Omental fat pad (tissue), 4 donors: ENCODE measurements at places on chromosomes 5 and 9. TPM values are rescaled to one million over a fixed set of nuclear protein-coding genes. Genes with fewer than 3 reads are reported as not detected.

- DNase-seq: no peak
Observed at GRCh38 chr5:8844206-8844605, 701.7 kb downstream of the SEMA5A start.

- DNase-seq: no peak
Observed at GRCh38 chr9:36127652-36128244, 8.8 kb upstream of the GLIPR2 start.

DNA sequence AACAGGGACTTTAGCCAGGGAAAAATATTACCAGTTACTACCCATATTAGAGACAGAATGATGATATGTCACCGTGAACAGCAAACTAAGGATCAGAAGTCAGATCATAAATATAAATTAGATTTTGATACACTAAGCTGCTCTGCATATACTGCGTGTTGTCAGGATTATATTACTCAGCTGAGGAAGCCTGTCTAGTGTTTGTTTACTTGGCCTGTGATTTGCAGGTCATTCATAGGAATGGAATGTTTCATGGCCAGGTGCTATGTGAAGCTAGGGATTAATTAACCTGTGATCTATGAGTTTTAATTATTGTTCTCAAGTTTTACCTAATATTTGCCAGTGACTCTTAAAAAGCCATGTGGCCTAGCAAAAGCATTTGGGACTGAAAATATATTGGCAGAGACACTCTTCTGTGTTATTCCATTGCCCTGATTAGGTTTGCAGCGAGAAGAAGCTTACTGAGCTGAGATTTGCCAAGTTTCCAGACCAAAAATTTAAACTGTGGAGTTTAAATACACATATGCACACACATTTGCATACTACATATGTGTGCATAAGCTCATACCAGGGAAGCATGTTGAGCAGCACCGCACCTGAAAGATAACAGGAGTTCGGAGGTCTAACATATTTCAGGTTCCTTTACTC, 496.3 kb upstream of the GRIA1 start:
- DNase-seq: no peak

- DNase-seq: no peak
Observed at GRCh38 chr9:72326641-72327040, 38.4 kb downstream of the ZFAND5 start.

Gene AFF4
- 115 TPM for total RNA-seq

- no peak for DNase-seq
Observed at GRCh38 chr5:72066705-72067107, 40.6 kb upstream of the MAP1B start.

GRCh38 chr5:142821733-142822487, 51.7 kb downstream of the ARHGAP26 start:
- no peak for DNase-seq

DNA sequence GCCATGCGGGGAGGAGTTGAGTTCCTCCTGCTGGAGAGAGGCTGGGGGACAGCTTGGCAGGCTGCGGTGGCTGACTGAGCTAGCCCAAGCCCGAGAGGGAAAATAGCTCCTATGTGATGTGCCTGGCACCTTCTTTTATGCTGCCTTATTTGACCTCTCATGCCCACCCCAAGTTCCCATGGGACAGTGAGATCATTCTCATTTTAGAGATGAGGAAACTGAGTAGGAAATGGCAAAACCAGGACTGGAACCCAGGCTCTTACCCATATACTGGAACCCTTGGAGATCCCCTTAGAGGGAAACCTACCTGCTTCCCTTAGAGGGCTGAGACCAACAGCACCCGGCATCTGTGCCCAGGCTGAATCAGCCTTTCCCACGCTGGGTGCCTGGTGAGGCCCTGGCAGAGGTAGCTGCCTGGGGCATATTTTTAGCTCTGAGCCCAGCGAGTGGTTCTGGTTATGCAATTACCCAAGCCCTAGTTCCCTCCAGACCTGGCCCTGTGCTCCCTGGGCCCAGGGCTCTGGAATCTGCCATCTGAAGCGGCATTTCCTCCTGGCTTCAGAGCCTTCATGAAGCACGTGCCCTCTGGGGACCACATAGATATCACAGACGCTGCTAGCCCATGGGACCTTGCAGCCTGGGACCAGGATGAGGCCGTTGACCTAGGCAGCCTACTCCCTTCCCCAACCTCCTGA, 23.6 kb downstream of the COL27A1 start:
- no peak for DNase-seq

DNA sequence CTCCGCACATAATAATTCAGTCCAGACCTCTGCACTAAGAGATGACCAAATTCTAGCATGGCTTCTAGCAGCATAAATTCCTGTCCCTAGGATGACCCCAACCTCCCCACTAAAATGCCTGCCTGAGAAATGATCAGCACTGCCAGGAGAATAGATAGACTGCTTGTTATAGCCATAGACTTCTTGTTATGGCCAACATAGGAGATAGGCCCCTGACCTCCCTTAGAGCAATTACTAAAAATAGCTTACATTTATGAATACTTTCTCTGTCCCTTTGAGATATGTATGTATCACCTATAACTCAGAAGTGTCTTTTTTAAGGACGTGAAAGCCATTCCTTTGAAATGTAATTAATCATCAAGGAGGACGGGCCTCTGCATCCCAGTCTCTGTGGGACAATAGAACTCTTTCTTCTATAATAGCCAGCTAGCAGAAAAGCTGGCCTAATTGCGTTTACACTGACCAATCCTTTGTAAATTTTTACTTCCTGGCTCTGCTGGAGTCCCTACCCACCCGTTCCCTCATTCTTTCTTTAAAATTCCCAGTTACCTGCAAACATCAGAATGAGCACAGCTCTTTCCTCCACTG, 1002.7 kb downstream of the CDH18 start:
- DNase-seq: no peak

Gene PCDHGA2
- 6.6 TPM for total RNA-seq
